ENCODE measurements at places on chromosomes 2 and 18. TPM values are rescaled to one million over a fixed set of nuclear protein-coding genes. Genes with fewer than 3 reads are reported as not detected.

DNA sequence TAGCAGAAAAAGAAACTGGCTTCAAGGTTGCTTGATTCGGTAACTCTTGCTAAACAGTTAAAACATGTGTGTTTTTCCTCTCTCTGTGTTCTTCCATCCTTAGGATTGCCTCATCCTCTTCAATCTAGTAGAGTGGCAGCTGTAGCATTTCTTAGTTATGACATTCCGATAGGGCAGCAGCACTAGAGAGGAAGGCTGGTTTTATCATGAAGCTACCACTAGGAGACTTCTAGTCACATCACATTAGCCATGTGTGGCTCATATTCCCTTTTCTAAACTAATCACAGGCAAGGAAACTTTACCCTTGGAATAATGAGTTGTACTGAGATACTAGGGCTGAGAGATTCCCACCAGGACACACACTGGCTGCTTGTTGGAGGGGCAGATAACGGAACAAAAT is 187.6 kb downstream of the DOK6 start:
- DNase-seq: no peak

LYG1 gene
- 1.8 TPM for total RNA-seq

TUBA4B gene
- not detected for total RNA-seq

RAB11FIP5 gene
- 0.66 TPM for total RNA-seq

DNA sequence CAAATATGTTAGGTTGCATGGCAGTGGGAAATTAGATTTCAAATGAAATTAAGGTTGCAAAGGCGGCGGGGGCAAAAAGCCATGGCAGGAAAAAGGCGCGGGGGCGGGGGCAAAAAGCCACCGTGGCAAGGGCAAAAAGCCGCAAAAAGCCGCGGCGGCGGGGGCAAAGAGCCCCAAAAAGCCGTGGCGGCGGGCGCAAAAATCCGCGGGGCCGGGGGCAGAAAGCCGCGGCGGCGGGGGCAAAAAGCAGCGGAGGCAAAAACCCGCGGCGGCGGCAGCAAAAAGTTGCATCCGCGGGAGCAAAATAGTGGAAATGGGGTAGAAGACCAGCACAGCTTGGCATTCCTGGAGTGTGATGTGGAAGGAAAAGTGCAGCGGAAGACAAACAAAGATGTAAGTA is 417.1 kb downstream of the ANKRD30B start:
- DNase-seq: no peak

DNA sequence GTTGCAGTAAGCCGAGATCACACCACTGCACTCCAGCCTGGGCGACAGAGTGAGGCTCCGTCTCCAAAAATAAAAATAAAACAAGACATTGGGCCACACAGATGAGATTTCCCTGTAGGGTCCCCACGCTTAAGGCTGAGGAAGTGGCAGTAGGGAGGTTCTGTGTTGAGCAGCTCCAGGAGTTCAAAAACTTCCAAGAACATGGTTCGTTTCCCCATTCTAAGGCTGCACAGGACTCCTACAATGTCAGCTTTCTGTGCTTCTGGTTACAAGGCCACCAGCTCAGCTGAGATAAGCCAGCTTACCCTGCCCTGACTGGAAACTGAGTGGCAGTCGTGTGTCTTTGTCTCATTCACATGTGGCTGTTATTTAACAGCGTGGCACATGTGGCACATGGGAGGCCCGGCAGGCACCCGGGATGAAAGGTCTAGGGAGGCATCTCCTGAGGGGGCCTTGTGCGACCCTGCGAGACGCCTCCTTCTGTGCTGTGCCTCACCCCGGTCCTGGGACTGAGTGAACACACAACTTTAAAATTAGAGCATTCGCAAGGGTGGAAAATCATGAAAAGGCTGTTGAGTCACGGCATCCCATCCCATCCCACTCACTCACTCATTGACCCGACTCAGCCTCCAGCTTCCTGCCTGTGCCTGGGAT is 7.7 kb downstream of the ITGB1BP1 start:
- no peak for DNase-seq

ACOXL gene
- 0.81 TPM for total RNA-seq

GRCh38 chr2:118699447-118700175 is 147.8 kb downstream of the EN1 start:
- no peak for DNase-seq

CCDC74A gene
- 40.2 TPM for total RNA-seq

DNA sequence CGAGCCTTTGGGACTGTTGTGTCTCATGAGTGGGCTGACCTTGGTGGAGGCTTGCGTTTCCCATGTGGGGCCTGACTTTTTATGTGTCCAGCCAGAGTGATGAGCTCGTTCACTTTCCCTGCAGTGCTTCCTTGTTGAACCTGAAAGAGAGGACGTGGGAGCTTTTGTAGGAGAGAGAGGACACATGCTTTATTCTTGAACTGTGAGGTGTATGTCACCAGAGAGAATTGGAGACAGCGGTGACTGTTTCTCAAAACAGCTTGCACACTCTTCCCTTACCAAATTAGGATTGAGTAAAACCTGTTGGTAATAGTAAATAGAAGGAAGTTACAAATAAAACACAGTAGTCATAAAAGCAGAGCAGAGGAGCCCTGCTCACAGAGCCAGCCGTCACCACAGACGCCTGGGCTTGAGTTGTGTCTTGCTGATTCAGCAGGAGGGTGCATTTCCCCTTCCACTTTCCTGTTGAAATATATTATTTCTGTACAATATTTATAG is 60.7 kb downstream of the INPP4A start:
- no peak for DNase-seq

GRCh38 chr2:77270433-77270832 is 251.7 kb downstream of the LRRTM4 start:
- no peak for DNase-seq

ZBTB7C gene
- total RNA-seq: not detected

KCNE4 gene
- not detected for total RNA-seq

SERPINB3 gene
- total RNA-seq: not detected

DNA sequence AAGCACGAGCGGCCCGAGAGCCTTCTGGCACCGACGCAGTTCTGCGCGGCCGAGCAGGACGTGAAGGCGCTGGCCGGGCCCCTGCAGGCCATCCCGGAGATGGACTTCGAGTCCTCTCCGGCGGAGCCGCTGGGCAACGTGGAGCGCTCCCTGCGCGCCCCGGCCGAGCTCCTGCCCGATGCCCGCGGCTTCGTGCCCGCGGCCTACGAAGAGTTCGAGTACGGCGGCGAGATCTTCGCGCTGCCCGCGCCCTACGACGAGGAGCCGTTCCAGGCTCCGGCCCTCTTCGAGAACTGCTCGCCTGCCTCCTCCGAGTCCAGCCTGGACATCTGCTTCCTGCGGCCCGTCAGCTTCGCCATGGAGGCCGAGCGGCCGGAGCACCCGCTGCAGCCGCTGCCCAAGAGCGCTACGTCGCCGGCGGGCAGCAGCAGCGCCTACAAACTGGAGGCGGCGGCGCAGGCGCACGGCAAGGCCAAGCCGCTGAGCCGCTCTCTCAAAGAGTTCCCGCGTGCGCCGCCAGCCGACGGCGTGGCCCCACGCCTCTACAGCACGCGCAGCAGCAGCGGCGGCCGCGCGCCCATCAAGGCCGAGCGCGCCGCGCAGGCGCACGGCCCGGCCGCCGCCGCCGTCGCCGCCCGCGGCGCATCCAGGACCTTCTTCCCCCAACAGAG is 70.4 kb downstream of the ARHGEF33 start:
- no peak for DNase-seq

DNA sequence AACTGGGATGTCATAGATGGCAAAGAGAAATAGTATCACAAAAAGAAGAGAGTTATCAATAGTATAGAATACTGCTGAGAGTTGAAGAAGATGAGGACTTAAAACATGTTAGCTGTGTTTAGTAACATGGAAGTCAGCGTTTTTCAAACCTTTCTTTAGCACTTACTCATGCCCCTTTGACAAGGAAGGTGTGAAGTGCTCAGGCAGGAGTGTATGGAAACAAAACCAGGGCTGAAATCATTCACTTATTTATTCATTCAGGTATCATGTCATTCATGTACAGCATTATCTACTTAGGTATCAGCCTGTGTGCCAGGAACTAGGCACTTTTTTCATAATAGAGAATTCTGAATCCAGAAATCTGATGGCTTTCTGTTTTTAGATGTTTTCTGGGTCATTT is 27.2 kb downstream of the CD28 start:
- DNase-seq: no peak

- no peak for DNase-seq
Observed at GRCh38 chr2:142871396-142871795, 6.1 kb upstream of the KYNU start.

- DNase-seq: no peak
Observed at GRCh38 chr18:2368102-2368501, 203.2 kb downstream of the METTL4 start.

Measured in OCI-LY7 (cell line).